RWPE2 (cell line): ENCODE measurements at places on chromosomes 1 and 21.

GRCh38 chr1:14136881-14137280 is 436.9 kb downstream of the PRDM2 start:
- no peak for DNase-seq

GRCh38 chr1:109756848-109757521 is 6.7 kb downstream of the EPS8L3 start:
- DNase-seq: peak; percentile 33

GRCh38 chr21:15139898-15140297 is 75.1 kb upstream of the NRIP1 start:
- DNase-seq: no peak

- no peak for DNase-seq
These were observed 54.8 kb downstream of the EDN2 start for GRCh38 chr1:41429641-41430035.

GRCh38 chr21:37670883-37671282 is 245.4 kb downstream of the KCNJ6 start:
- DNase-seq: no peak

DNA sequence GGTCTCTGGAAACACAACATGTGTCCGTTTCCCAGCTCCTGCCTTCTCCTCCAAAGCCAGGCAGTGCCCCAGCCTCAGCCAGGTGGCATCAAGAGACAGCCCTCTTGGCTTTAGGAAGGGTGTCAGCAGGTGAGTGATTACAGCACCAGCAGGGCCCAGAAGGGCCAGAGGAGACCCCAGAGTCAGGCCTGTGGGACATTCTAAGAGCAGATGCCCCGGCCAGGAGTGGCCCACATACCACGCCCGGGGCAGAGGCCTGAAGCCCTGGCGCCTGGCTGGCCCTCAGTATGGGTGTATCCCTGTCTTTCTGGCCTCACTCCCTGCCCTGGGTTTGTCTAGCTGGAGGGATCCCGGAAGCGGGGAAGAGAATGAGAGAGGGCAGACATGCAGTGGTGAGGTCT is 109.2 kb downstream of the CASZ1 start:
- DNase-seq: no peak

DNA sequence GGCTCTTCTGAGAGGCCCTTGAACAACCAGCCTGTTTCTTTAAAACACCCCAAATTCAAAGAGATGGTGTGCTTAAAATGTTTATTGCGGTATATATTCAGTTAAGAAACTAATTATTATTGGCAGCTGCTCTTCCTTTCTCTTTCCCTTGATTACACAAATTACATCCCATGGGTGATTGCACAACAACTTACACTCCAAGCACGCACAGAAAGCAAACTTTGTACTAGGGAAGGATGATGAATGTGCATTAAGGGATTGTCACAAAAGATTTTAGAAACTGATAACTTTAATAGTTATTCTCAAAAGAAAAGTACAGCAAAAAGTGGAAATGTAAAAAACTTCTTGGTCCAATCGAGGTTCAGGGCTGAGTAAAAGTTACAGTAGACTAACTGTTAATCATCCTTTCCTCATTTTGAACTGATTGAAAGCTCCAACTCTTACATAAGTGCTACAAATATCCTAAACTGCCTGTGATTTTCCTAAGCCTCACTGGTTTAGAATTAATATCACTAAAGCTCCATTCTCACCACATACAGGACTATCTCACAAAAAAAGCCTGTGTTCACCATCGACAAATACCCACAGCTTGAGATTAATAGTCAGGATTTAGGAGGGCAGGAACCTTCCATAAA is 153.4 kb downstream of the TTLL7 start:
- no peak for DNase-seq

- DNase-seq: peak; percentile 97
These were observed at the start of gene PTTG1IP for GRCh38 chr21:44873356-44874239. Gene PTTG1IP, minus strand, starts transcription at chr21:44873690. Its CDS starts 74 bp downstream, at chr21:44873616.

- no peak for DNase-seq
These were observed 57.6 kb upstream of the IFNLR1 start for GRCh38 chr1:24244519-24245268.

- no peak for DNase-seq
These were observed 120.9 kb downstream of the PPIAL4G start for GRCh38 chr1:148362216-148362611.

DNA sequence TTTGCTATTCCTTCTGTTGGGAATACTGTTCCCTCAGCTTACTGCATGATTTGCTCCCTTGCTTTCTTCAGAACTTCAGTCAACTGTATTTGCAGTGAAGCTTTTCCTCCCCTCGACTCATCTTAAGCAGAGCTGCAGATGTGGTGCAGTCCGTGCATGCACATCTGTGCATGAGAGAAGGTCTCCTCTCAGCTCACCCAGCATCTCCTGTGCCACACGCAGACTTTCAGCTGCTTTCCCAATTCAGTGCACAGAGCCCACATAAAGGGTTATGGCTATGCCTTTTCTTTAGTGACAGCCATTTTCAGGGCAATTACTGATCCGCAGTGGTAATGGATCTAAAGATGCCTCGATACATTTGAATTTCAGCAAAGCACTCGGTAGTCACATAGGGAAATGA is 13.5 kb upstream of the NTPCR start:
- no peak for DNase-seq

GRCh38 chr1:47230692-47231300 is 1.2 kb downstream of the TAL1 start:
- DNase-seq: no peak

DNA sequence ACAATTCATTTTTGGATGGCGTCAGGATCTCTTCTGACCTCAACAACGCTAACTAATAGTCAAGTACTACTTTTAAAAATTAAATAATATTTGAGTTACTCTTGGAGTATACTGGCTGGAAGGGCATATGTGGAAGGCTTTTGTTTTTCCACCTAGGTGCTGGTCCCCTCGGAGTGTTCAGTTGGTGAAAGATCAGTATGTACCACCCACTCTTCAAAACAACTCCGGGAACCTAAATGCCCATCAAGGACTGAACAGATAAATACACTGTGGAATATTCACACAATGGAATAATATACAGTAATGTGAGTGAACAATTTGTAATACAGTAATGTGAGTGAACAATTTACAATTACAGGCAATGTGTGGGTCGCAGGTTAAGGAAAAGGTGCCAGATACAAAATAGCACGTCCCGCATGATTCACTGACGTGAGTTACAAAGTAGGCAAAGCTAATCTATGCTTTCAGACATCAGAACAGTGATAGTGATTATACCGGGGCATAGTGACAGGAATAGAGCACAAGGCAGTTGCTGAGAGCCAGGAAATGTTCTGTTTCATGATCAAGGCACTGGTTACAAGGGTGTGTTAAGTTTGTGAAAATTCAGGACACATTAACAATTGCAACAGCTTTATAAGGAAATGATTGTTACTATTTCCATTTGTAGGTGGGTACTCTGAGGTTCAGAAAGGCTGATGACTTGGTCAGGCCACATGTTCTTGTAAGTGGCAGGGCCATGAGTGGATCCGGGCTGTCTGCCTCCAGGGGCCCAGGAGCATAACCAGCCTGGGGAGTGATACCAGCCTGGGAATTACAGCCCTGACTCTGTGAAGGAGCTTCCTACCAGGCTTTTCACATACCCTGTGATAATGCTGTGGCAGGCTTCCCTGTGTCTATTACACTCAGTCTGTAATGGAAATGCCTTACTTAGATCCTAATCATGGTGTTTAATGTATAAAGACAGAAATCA is 59.3 kb upstream of the ABCD3 start:
- DNase-seq: no peak

DNA sequence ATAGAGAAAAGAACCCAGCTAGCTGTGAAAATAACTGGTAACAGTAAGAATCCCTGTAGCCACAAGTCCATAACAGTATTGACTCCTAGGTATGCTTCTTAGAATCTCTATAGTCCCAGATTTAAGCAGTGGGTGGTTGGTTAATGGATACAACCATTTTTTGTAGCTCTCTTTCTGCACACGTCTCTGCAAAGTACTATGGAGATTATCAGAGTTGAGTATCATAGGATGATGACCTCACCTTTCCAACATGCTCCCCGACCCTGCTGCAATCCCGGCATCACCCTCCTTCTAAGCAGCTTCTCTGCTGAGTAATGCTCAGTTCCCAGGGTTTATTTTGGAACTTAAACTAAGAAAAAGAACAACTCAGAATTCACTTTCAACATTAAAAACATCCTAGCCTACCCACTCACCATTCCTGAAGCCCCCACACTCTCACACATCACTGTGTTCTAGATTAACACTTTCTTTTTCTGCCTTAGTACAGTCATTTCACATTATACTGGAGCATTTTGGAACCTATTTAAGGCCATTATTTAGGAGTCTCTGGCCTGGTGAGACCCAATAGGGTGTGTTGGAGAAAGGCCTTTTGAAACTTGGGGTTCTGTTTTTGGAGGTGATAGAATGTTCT is 2.7 kb downstream of the MLLT11 start:
- DNase-seq: no peak

- no peak for DNase-seq
These were observed 230.1 kb downstream of the SRGAP2C start for GRCh38 chr1:121414905-121415304.

DNA sequence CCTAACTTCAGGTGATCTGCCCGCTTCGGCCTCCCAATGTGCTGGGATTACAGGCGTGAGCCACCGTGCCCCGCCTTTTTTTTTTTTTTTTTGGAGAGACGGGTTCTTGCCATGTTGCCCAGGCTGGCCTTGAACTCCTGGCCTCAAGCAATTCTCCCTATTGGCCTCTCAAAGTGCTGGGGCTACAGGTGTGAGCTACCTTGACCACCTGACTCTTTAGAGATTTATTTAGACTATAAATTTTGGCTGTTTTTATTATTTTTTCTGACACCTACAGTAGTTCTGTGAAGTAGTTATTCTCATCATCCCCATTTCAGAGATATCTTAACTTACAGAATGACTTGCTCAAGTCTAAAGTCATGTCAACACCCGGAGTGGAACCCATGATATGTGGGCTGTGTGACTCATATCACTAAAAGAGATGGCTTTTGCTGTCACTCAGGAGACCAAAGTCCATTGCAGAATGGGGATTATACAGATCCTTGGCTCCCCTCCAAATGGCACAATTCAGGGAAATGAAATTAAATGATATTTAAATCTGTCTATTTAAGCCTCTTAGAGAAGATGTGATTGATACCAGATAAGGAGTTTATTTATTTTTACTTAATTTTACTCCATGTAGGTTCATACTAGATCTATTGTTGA is 93.2 kb downstream of the CTH start:
- DNase-seq: no peak

GRCh38 chr1:204274446-204274845 is 60.7 kb upstream of the GOLT1A start:
- no peak for DNase-seq

DNA sequence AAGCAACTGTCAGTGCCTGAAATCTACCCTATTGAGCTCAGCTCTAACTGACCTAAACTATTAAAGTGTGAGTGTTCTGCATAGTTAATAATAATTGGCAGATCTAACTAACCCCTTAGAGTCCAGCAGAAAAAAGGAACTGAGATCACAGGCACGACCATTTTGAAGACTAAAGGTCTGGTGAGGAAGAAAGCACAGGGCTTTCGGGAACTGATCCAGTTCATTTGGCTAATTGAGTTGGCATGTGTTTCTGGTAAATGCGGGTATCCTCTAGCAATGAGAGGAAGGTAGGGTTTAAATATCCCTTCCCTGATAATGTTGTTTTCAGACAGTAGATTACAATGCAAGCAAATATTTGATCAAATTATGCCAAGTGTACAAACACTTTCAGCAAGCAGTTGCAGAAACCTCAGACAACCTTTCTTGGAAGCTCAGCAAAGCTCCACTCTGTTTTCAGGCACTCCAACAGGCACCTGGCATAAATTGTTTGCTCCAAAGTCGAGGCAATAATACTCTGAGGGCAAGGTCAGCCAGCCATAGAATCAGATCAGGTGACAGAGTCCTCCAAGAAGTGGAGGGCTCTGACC is 100.8 kb downstream of the KCNK1 start:
- DNase-seq: no peak

GRCh38 chr1:180586671-180587155 is 27.9 kb downstream of the OVAAL start:
- DNase-seq: no peak

DNA sequence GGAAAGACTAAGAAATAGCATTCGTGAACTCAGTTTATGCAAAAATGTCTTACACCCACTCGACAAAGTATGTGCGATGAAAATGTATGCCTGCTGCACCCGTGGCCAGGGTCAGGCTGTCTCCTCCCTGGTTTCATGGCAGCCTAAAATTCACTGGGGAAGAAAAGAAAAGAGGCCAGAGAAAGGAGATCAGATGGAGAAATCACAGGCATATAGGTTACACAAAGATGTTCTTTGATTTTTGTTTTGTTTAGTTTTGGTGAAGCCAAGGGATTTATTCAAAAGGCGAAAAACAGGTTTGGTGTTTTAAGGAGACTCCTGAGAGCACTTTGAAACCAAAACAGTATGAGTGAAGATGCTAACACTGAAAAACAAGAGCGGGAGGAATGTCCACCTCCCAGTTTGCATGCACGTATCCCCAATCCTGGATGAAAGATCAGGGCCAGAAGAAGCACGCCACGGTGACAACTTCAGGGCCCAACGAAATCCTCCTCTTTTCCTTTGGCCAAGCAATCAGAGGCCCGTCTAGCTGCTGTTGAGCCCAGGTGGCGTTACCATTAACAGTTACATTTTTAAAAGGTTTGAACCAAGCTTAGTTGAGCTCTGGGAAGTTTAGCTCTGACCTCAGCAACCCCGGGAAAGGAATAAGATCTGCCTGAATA is 992 bp upstream of the SSX2IP start:
- DNase-seq: no peak

GRCh38 chr1:156430303-156430702 is 61.3 kb downstream of the RHBG start:
- DNase-seq: no peak

- DNase-seq: no peak
These were observed 142.0 kb downstream of the AJAP1 start for GRCh38 chr1:4796161-4797015.

- no peak for DNase-seq
These were observed 682 bp upstream of the RWDD3 start for GRCh38 chr1:95233319-95233736.

DNA sequence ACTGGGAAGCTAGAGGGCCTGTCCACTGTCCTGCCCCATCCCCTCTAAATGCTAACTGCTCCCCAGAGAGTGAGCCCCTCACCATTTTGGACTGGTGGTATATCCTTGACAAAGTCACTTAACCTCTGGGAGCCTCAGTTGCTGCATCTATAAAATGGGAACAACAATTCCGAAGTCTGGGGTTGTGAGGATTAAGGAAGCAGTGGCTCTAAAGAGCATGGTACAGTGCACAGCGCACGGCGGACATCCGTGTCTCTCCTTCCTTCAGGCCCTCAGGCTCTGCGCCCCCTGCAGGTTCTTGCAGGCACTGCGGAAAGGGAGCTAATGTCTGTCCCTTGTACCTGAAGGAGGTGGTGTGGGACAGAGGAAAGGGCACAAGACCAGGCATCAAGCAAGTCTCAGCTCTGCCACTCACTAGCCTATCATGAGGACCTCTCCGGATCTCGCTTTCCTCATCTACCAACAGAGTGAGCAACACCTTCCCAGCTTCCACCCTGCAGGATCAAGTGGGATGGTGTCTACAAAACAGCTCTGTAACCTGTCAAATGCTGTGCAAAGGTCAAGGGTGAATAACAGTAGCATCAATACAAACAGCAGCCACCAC is 20.1 kb downstream of the ECE1 start:
- DNase-seq: no peak

GRCh38 chr1:22217811-22218460 is 75.0 kb upstream of the WNT4 start:
- peak; percentile 55 for DNase-seq
